ENCODE measurements at places on chromosomes 3 and 15.

DNA sequence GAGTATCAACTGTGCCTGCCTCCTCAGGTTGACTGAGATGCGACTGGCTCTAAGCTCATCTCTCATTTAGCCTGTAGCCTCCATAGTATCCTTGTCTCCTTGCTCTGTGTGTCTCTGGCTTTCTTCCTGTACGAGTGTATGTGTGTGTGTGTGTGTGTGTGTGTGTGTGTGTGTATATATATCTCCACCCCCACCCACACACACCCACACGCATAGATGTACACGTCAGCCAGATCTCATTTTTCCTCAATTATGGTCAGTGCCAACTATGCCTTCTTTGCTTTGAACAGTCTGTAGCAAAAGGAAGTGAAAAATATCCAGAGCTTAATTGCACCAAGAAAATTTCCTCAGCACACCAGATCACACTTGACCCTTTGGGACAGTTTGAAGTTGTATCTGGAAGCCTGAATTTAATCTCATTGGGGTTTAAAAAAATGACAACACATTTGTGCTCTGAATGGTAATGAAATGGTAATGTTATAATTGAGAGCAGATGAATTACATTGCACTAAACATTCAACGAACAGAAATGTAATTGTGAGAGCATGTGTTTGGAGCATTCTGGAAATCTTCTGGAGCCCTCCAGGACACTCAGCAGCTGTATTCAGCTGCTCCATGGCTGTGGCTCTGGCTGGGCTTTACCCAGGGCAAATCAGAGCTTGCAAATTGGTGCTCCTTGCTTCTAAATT is 63.6 kb downstream of the RYR3 start:
- DNase-seq: no peak

DNA sequence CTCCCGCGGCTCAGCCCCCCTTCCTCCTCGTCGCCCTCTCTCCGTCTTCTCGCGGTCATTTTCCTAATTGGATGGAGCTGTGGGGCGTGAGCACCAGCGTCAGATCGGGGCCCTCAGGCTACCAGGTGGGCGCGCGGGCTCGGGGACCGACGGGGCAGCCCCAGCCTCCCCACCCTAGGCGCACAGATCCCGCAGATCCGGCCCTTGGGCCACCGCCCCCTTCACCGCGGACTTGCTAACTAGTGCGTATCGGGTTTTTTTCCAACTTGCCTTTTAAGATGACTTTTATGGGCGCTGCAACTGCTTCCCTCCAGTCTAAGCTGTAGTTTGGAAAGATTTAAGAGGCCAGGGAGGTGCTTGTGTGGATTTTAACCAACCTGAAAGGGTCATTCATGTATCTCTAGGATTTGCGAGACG is 1.3 kb downstream of the ZNF710 start:
- peak; percentile 17 for DNase-seq

GRCh38 chr3:15433531-15433930 is 6.1 kb downstream of the EAF1 start:
- no peak for DNase-seq

DNA sequence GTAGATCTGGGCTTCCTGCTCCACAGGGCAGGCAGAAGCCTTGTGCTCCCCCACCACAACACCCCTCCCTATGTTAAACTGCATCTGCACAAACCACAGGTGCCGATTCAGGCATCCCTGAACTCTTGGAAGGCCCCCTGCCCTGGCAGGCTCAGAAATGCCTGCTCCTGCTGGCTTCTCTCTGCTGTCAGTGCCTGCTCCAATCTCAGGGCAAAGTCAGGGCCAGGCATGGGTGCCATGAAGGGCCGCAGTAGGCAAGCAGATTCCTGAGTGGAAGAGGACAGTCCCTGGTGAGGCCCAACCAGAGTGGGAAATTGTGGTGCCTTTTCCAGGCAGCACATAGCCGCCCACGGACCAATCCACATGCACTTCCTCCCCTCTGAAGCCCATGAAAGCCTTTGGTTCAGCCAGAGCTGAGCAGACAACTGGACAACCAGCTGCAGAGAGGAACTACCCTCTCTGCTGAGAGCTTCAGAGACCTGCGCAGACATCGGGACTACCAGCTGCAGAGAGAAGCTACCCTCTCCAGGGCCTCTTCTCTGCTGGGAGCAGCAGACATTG is 13.6 kb downstream of the PRR20G start:
- DNase-seq: no peak
